ENCODE measurements at places on chromosomes 3 and 15.
A peak's percentile ranks its signal among the peaks of the same experiment; 100 is the strongest.

DNA sequence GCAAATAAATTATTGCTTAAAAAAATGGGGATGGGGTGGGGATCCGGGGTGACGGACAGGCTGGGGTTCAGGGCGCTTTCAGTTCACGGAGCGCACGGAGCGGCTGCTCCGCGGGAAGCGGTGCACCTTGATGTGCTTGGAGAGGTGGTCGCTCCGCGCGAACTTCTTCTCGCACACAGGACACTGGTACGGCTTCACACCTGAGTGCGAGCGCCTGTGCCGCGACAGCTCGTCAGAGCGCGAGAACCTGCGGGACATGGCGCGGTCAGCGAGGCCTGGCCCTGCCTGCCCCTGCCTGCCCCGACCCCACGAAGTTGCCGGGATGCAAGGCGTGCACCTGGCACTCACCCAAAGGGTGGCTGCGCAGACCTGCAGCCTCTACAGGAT is 13.6 kb downstream of the KLF15 start:
- DNase-seq = no peak

DNA sequence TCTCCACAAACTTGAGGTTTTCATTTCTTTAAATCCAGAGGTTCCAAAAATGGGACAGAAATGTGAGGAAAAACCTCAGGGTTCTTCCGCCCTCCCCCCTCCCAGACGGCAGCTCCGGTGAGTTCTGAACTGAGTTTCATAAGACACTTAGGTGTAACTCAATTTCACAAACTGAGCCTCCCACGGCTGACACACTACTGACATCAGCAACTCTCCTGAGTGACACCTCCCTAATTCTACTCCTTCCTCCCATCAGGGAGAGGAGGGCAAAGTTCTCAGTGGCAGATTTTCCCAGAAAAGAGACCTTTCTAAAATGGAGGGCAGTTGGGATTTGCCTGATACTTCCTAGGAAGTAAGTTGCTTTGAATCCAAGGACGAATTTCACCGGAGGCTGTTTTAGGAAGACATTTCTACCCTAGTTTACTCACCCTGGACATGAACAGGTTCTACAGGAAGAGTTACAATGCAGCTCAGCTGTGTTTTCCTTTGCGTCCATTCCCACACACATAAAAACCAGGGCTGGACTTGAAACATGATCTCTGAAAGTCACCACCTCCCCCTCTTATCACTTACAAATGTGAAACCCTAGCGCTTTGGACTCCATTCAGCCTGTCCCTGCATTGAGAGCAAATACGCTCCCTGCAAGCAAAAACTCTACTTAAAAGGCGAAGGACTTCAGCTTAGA is 78.1 kb upstream of the LMOD3 start:
- peak; percentile 79 for DNase-seq

DNA sequence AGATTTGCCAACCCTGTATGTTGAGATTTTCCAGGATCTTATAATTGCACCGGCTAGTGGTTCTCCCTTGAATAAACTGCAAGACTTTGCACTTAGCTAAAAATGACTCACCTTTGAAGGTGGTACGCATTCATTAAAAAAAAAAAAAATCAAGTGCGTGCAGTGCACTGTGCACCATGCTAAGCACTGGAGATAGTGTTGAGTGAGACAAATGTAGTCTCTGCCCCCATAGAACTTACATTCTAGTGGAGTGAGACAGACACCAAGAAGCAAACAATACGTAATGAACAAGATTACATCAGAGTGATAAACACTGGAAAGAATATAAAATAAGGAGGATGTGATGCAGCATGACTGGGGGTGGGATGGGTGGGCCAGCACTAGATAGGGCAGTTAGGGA is 69.4 kb downstream of the ITPR1 start:
- no peak for DNase-seq

DNA sequence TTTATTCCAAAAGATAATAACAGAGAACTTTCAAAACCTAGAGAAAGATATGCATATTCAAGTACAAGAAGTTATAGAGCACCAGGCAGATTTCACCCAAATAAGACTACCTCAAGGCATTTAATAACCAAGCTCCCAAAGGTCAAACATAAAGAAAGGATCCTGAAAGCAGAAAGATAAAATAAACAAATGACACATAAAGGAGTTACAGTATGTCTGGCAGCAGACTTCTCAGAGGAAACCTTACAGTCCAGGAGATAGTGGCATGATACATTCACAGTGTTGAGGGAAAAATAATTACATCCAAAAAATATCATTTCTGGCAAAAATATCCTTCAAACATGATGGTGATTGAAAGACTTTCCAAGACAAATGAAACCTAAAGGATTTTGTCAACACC is 185.8 kb upstream of the POU1F1 start:
- no peak for DNase-seq

DNA sequence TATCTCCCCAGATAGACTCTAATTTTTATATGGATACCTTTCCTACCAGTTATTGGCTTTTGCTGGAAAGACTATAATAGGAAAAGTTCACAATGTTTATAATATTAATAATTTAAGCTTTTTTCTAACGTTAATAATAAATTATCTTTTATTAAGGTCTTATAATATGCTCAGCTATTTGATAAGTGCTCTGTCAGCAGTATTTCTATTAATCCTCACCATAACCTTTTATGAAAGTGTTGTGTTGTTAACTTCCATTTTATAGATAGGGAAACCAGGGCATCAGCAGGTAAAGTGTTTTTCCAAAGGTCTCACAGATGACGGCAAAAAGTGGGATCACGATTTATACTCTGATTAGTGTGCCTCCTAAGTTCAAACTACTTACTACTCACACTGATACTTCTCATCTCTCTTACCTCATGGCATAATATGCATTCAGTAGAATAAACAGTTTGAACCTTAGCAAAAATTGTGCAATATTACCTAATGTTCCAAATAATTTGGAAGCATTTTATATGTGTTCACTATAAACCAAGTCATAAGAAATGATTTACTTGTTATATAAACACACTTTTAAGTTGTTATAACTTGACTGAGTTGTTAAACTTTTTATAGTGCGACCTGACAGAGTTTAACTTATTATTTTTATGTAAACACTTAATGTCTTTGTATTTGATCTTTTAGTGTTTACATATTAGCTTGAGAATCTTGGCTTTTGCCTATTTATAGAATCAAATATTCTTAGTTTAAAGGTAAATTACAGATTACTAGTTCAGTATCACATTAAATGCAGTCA is 274.9 kb upstream of the DCBLD2 start:
- DNase-seq = no peak

DNA sequence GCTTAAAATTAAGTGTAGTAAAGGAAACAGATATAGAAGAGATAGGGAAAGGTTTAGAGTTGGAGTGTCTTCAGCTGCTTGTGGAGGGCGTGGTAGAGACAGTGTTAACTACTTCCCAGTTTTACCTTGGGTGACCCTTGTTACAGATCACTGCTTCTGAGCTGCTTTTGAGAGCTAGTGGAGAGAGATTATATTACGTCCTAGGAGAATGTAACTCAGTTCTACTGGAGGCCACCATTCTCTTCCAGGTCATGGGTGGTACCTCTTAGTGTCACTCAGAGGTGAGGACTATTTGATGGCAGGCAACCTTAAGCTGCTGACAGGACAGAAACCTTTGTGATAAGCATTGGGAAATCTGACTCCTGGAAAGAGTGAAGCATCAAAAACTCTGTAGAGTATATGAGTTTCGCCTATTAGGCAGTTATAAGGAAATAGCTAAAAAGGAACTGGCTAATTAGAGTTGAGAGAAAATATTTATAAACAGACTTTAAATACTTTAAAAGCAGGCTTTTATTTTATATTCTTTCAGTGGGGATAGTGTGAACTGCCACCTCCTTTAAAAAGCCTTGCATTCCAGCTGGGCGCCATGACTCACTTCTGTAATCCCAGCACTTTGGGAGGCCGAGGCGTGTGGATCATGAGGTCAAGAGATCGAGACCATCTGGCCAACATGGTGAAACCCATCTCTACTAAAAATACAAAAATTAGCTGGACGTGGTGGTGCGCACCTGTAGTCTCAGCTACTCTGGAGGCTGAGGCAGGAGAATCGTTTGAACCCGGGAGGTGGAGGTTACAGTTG is 106.5 kb downstream of the ZNF609 start:
- no peak for DNase-seq

DNA sequence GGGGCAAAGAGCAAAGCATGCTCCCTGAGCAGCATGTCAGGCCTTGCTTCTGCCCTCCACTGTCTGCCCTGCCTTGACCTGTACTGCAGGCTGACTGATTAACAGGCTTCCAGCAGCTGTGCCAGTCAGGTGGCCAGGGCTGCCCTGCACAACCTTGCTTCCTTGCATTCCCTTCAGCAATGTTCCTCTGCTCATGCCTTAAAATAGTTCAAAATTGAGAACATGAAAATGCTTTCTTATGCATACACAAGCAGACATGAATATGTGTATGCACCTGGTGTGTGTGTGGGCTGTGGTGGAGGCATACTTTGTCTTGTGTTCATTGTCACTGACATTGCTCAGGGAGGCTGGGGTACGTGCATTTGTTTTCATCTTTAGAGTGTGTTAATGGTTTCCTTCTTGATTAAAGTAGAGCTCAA is 1.2 kb upstream of the SLC22A13 start:
- no peak for DNase-seq

GRCh38 chr3:46163556-46164041 is 44.5 kb downstream of the CCR1 start:
- DNase-seq = no peak

- no peak for DNase-seq
Observed at GRCh38 chr3:170997961-170998913, 28.3 kb downstream of the SLC2A2 start.

DNA sequence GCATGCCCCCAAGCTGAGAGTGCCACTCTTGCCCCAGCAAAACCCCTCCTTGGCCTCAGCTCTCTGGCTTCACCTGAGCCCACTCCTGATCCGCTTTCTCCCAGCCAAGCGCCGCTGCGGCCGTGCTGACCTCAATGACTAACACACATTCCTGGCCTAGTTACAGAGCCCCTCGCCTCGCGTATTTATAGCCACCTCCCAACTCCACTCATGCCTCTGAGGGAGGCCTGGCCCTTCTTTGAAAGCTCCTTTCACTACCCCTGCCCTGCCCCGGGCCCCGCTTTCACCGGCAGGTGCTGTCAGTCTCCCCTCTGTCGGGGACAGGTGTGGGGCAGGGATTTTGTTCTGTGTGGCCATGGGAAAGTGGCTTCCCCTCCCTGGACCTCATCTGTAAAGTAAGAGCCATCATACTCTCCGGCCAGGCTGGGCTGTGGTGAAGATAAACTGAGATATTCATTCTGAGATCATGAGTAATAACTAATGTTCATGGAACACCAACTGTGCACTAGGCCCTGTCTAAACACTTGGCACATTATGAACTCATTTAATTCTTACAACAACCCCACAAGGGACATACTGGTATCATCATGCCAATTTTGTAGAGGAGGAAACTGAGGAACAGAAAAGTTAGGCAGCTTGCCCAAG is 13.2 kb upstream of the ATP2B2 start:
- DNase-seq = no peak

- no peak for DNase-seq
Observed at GRCh38 chr3:81989758-81990157, 228.3 kb upstream of the GBE1 start.

DNA sequence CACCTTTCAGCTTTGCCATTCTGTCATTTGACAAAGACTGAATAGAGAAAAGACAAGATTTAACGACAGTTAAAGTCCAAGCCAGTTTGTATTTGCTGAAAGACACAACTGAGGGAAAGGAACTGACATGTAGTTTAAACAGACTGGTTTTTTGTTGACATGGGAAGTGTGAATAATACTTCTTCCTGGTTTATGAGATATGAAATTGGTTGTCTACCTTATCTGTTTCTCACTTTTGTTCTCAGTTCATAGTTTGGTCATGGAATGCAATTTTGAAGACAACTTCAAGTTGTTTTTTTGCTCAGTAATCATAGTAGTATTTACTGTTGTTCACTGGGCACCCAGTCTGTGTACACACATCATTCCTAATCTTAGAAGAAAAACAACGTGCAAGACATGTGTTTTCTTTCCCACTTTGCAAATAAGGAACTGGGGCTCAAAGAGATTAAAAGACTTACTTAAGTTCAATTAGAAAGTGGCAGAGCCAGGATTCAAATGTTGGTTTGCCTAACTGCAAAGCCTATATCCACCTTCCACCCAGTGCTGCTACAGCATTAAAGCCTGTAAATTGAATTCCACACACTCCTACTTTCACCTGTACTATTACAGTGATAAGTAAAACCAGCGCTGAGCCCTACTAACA is 103.5 kb downstream of the LPP start:
- no peak for DNase-seq

GRCh38 chr3:24299246-24299805 is 195.3 kb downstream of the THRB start:
- DNase-seq = no peak

DNA sequence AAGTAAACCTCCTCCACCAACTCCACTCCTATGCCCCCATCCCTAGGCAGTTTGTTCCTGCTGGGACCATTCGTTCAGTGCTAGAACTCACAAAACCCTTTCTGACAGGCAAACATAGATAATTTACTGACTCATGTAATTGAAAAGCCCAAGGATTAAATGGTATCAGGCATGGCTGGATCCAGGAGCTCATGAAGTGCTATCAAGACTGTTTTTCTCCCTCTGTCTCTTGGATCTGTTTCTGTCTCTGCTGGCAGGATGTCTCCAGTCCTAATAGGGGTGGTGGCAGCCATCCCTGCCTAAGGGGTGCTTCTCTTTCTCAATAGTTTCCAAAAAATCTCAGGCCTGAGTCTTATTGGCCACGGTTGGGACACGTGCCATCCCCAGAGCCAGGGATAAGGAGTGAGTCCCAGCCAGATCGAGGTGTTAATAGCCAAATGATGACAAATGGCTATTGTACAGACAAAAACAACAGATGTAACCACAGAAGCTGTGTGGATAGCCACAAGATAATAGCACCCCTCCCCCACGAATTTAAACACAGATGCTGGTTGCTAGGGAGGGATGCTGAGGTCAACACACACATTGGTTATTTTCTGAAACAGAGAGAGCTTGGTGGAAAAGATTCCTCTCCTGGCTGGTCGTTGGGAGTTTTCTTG is 168.6 kb downstream of the SHQ1 start:
- DNase-seq = no peak

DNA sequence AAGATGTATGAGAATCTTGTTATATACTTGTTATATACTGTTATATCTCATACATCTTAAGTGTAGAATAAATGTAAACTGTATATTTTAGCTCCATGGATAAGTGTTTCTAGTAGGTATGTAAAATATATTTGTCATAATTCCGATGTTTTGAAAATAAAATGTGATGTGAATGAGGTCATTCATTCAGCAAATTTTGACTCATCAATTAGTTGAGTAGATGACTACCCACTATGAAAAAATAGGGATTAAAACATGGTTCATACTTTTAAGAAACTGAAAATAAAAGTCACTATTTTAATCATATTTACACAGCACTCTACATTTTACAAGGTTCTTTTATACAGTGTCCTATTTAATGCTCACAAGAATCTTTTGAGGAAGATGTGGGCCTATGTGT is 28.4 kb upstream of the CNTN3 start:
- DNase-seq = no peak

DNA sequence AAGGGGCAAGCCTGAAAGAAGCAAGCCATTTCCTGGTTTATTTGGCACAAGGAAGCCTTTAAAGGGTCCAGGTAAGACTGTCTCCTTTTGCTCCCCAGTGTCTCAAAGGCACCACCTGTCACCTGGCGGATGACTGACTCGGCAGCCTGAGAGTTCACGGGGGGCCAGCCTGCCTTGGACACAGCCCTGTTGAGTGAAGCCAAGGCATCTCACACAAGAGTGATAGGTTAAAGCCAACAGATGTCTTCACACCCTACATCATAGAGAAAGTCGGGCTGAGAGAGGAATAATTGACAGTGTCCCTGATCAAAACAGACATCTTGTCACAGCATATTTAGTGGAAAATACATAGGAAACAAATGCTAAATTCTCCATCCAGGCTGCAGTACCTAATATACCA is 28.2 kb upstream of the LIPC start:
- no peak for DNase-seq

GRCh38 chr15:99614749-99615288 is 49.0 kb downstream of the MEF2A start:
- DNase-seq = no peak

Measured in activated naive CD4-positive, alpha-beta T cell treated with anti-CD3 and anti-CD28 coated beads for 36 hours (primary cell).